Pancreas (tissue), 10 donors: ENCODE measurements at places on chromosomes 12 and 14.

- no peak for DNase-seq
Measured at GRCh38 chr14:38199739-38200138, 8.0 kb upstream of the SSTR1 start.

DNA sequence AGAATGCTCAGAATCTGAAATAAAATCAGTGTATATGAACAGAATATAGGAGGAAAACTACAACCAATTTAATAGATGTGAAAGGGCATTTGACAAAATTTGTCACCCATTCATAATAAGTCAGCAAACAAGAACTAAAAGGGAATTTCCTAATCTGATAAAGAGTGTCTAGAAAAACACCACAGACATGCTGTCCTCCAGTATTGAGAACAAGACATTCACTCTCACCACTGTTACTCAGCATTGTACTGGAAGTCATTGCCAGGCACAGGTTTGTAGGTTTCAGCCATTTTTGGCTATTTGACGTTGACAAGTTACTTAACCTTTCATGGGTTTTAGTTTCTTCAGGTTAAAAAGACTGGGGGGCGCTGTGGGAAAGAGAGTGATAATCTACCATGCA is 13.2 kb downstream of the EIF2S1 start:
- no peak for DNase-seq

DNA sequence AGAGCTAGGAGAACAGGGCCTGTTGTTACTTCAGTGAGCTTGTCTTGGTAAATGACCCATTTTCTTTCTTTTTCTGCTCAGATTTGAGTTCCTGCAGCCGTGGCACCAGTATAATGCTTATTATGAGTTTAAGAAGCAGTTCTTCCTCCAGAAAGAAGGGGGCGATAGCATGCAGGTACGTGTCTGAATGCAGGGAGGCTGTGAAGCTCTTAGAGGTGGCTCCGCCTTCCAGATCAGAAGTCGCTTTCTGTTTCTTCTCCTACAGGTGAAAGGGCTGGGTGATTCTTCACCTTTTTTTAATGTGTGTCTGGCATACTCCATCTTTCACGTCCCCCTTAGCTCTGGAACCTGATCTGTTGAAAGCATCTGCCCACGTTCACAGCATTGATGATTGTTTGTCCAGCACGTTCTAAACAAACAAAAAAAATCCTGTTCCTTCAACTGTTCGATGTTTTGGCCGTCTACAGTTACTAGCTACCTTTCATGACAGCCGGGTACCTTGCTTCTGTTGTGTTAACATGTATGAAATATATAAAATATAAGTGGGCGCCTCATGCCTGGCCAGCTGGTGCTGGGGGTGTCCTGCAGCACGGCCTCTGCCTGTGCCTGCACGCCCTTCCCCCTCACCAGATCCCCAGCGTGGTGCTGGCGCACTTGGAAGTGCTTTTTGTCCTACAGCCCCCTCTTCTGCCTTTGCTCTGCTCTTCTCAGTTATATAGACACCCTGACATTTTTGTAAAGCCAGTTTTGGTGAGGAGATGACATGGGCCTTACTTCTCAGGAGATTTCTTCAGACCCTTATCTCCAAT is 44.6 kb downstream of the SFSWAP start:
- no peak for DNase-seq

- no peak for DNase-seq
Measured at GRCh38 chr12:46554460-46554859, 181.9 kb upstream of the SLC38A2 start.

GRCh38 chr14:59582845-59583509 is 6.4 kb upstream of the CCDC175 start:
- DNase-seq = no peak

DNA sequence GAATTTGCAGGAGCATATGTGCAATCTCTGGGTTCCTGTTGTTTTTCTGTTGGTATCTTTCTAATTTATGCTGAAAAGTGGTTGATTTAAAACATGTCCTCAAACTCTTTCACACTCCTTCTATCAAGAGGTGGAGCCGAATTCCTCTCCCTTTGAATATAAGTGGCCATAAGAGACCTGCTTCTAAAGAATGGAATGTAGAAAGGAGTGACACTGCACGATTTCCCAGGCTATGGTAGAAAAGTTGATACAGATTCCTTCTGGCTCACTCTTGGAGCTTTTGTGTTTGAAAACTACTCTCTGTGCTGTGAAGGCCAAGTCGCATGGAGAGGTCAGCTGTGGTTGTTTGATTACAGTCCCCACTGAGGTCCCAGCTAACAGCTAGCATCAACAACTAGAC is 613.2 kb downstream of the ETNK1 start:
- no peak for DNase-seq

DNA sequence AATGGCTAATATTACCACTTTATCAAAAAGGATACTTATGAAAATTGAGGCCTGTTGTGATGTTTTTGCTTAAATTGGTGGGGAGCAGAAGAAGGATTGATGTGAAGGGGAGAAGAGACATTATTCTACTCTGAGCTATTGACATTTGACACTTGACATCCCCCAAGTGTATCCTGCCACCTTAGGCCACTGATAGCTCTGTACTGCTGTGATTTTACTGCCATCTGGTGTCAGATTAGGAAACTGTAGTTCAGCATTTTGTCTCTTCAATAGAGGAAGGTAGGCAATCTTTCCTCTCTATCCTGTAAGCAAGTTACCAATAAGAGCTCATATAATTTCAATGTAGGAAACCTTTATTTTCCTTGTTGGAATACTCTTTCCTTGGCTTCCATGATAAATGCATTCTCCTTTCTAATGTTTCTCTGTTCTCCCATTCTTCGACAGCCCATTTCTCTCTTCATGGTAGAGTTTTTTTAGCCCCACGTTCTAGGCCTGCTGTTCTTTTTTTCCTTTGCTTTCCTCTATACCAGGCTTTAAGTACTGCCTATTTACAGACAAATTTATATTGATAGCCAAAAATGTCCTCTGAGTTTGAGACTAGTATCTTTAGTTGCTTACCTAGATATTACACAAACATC is 46.3 kb downstream of the PPHLN1 start:
- no peak for DNase-seq

DNA sequence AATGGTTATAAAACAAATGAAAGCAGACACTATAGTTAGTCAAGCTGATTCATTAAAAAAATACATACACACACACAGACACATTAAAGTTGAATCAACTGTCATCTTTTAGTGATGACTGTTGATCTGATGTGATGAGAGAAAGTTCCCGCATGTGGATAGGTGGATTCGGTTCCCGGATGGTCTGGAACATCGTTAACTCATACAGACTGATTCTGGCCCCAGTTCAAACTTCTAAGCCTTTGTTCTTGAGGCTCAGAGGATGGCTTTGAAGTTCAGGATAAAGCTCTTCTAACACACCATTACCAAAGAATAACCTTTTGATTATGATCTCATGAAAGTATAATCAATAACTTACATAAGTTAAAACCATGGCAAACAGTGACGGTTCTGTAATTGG is 27.5 kb downstream of the WIF1 start:
- no peak for DNase-seq
